ENCODE measurements at places on chromosomes 6 and 20.

GRCh38 chr6:159212028-159212427 is 42.8 kb downstream of the FNDC1 start:
- no peak for DNase-seq

DNA sequence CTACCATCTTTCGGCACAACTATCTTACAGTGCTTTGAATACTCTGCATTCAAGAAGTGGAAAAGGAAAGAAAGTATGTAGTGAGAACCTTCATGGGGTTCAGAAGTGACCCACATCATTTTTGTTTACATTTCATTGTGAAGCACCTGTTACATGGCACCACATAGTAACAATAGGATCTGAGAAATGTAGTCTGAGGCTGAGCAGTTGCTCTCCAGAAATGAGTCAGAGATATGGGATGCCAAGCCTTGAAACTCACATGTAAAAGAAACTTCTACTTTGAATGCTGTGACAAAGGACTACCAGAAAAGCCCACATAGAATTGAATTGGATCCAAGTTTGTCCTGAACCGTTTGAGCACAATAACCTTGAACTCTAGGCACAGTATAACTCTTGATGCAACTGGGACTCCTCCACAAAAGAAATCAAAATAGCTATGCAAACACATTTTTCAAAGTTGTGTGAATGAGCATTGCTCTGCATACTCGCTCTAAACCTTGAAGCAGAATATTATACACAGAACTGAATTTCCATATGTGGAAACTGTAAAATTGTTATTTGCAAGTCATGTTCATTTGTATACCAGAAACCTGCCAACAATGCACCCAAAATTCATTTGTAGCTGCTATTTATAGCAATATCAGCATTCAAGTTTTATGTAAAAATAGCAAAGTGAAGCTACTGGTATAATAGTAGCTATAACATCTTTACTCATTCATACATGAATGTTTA is 400.9 kb upstream of the POU3F2 start:
- DNase-seq = no peak

- DNase-seq = no peak
Measured at GRCh38 chr6:36907781-36908180, 22.0 kb downstream of the C6orf89 start.

- DNase-seq = no peak
Measured at GRCh38 chr6:109429496-109429895, 10.9 kb downstream of the PPIL6 start.

- no peak for DNase-seq
Measured at GRCh38 chr6:146931214-146931613, 273.0 kb upstream of the STXBP5 start.

GRCh38 chr6:142827991-142828390 is 117.0 kb downstream of the HIVEP2 start:
- no peak for DNase-seq

DNA sequence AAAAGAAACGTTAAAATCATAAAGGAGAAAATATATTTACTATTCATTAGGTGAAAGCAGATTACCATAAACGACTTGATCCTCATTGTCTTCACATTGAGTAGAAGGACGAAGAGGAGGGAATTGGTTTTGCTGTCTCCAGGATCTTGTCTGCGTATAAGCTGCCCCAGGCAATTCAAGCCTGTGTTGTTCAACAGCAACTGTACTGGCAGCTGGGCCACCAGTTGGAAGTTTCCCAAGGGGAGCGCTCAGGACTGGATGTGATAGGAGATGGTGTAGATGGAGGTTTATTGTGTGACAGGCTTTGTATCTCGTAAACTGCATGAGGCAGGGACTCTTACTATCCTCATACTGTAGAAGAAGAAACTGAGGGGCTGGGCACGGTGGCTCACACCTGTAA is 3.9 kb upstream of the FANCE start:
- no peak for DNase-seq
